ENCODE measurements at places on chromosomes 5 and 9.

DNA sequence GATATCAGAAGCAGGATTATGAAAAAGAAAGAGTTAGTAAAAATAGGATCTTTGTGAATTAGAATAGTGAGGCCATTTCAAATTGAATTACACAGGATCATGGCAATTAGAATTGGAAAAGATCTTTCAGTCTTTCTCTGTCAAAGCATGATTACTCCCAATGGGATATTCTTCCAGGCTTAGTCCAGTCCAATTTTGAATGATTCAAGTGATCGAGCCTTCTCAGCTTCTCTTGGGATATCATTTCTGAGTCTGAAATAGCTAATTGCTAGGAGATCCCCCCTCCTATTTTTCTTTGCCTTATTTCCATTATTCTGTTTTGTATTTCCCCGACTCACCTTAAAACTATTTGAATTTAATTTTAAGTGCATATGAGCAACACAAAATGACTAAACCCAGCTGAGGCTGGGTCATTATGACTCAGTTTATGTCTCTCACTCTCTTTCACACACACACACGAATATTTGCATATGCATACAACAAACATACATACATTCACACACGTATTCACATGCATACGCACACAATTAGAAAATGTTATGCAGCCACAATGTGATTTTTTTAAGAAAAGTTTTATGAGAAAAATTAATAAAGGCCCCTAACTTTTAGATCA, 34.8 kb upstream of the EFNA5 start:
- no peak for DNase-seq

DNA sequence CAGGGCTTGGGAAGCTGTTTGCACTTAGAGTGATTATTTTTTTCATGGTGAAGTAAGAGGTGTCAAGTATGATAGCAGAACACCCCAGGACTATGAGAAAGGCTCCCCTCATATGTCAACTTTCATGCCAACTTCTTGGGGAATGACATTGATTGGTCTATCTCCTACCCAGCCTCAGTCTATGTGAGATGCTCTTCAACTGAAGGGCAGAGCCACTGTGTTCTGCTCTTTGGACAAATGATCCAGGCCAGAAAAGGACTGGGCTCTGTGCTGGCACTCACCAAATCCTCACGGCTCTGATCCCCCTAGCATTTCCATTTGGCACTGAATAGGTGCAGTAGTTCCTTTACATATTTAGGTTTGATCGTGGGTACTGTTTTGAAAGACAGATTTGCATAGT, 151.1 kb downstream of the DMRT2 start:
- DNase-seq = no peak

- peak; percentile 59 for DNase-seq
These were observed 83.9 kb upstream of the GRAMD2B start for GRCh38 chr5:126339215-126339805.

DNA sequence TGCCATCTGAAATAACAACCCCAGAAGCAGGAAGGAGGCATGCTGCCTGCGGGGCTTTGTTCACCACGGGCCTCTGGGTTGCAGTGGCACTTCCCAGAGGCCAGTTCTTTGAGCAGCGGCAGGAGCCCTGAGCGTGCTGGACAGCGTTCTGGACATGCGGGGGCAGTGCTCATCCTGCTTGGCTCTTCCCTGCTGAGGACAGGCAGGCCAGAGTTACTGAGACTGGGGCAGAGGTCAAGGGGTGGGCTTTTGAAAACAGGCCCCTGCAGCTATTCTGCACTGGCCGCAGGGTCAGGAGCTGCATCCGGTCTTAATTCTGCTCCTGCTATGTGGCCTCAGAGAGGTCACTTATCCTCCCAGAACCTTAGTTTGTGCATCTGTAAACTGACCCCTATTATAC, 258.6 kb downstream of the FSTL4 start:
- no peak for DNase-seq

DNA sequence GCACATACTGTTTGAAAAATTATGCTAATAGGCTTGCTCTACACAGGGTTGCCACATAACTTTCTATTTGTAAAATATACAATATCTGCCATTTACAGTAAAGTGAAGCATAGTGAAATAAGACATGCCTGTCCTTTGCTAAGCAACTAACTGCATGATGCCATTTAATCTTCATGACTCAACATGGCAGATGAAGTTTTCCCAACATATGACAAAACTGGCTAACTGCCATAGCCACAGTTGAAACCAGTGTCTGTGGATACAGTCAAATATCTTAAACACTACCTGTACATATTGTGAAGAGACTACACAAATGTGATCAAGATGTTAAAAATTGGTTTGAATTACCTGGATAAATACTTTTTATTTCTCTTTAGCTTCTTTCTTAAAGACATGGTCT, 3.1 kb upstream of the DMAC1 start:
- no peak for DNase-seq

DNA sequence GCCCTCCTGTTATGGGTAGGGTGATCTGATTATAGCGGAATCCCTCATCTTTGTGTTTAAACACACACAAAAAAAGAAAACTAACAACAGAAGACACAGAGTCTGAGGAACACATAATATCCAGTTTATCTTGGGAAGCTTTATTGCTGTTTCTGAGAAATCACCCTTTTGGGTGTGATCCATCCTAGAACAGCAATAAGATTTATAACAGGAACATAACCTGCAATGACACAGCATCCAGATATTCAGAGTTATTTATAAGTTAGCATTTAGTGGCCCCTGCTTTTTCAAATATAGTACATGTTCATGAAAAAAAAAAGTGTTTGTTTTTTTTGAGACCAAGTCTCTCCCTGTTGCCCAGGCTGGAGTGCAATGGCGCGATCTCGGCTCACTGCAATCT, 79.9 kb downstream of the RFK start:
- DNase-seq = no peak
